Iris pigment epithelial cell (primary cell): ENCODE measurements at places on chromosomes 4 and X.
A peak's percentile ranks its signal among the peaks of the same experiment; 100 is the strongest.

DNA sequence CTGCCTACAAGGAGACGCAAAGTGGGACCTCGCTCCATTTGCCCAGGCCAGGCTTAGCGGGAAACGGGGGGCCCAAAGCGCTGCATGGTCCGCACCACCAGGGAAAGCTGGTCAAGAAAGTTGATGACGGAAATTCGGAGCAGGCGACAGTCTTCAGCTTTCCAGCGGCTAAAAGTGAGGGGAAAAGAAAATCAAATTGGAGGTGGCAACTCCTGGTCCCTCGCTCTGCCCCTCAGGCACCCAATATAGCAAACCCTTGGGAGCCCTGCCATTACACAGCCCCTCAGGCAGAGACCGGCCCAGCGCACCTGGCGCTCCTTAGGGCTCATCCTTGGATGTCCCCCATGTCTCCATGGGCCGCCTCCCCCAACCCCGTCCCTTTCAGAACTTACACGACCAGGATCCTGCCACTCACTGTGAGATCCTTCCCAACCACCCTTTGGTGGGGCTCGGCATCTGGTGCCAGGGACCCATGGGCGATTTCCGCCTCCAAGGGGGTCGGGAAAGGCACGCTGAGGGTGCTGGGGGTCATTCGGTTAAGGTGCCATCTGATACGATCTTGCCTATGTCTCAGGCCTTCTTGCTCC, 1.1 kb downstream of the LAGE3 start:
- no peak for DNase-seq

DNA sequence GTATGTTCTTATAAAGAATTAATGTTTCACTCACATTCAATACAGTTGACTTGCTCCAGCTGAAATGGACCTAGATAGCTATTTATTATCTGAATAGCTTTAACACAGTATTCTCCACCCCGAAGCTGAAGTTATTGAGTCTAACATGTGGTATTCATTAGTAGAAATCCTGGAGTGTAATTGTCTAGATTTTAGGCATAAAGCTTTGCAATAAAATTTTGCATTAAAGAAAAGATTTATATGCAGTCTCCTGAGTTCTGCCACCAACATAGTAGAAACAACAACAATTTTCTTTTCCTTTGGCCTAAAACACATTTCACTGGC, 90.2 kb upstream of the DCLK2 start:
- DNase-seq = no peak

DNA sequence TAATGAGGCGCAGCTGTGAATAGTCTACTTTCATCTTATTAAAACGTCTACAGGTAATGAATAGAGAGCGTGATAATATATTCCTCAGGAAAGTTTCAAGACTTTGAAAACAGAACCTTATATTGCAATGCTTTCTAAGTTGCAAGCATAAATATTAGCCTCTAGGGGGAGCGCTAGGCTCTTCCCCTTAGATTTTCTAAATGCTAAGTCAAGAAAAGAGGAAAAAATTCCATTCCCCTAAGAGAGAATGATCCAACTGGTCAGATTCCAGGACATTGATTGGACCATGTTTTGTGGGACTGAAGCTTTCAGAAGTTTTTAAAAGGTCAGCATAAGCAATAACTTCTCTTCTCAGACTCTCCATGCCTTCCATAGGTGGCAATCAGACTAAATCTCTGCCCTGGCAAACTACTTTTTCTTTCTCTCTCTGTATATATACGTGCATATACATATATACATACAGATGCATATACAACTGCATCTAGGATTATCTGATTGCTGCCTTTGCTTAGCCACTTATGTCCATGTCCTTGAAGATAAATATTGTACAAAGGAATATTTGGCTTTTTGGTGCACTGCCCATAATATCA, 492.9 kb downstream of the INPP4B start:
- peak; percentile 63 for DNase-seq

DNA sequence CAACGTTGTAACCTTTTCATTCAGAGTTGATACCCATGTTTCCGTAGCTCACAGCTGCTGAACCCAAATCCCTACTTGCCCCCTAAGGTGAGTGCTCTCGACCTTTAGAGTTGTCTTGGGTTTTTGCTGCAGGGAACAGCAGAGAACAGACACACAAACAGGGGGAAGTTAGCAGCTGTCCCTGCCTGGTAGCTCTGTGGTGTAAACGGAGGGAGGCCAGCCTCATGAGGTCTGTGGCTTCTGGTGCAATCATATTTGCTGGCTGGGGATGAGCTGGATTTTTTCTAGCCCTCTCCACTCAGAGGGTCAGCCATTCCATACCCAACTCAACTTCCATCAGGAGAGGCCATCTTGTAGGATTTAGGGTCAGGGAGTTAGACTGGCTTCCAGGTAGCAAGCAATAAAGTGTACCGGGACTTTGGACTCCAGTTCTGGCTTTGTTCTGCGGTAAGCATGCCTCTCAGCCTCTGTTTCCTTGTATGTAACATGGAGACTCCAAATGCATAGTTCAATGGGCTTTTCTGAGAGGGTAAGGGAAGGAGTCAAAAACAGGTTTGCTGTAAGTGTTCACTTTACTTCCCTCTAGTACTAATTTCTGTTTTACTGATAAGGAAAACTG, 218.9 kb downstream of the MID1IP1 start:
- DNase-seq = no peak

- DNase-seq = no peak
Measured at GRCh38 chrX:65925592-65925991, 114.3 kb downstream of the VSIG4 start.

DNA sequence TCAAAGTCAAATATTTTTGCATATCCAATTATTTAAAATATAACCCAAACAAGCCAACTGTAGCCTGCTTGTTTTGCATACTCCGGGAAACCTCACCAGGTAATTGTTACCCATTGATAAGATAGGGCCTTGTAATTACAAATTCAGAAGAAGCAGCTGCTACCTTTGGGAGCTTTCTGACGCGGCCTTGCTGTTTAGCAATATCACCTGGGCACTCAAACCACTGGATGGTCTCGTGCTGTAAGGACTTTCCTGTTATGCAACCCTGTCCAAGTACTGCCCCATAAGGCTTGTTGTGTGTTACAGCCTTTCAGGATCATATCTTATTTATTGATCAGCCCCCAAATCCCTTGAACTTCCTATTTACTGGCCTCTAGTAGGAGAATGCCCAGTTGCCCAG, 52.1 kb downstream of the HS3ST1 start:
- DNase-seq = no peak

GRCh38 chrX:29257521-29257920, 670.3 kb downstream of the IL1RAPL1 start:
- peak; percentile 6 for DNase-seq

- DNase-seq = peak; percentile 72
Measured at GRCh38 chrX:140180585-140180984, 215.3 kb upstream of the CXorf66 start.

GRCh38 chrX:141958675-141959074, 55.0 kb downstream of the MAGEC1 start:
- DNase-seq = no peak

- DNase-seq = no peak
Measured at GRCh38 chr4:85760511-85760910, 285.6 kb downstream of the ARHGAP24 start.

DNA sequence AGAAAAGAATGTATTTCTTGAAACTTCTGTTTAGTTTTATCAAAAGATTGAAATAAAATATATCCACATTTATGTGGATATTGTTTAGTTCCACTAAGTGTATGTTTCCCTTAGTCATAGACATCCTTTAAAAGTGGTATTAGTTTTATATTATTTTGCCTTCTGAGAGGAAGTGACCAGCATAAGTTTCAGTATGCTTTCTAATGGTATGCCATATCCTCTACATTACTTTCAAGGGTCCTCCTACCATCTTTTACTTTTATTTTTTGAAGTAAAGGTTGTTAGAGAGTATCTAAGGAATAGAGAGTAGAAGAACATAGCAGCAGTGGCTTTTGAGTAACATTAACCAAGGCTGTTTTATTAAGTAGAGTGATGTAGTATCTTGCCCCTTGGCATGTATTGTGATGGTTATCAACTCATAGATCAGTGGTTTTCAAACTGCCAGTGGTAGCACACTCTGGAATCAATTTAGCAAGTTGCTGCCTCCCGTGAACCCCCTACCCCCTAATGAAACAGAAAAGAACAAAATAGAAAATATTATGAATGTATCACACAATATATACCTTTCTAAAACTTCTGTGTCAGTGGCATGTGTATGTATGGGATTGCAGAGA, 44.8 kb downstream of the RBPJ start:
- DNase-seq = no peak

DNA sequence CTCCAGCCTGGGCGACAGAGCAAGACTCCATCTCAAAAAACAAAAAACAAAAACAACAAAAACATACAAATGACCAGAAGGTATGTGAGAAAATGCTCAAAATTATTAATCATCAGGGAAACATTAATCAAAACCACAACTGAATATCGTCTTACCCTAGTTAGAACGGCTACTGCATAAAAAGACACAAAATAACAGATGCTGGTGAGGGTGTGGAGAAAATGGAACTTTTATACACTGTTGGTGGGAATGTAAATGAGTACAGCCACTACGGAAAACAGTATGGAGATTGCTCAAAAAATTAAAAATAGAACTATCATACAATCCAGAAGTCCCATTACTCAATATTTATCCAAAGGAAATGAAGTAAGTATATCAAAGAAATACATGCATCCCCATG, 27.3 kb downstream of the IQCM start:
- no peak for DNase-seq

GRCh38 chr4:5184606-5185005, 133.3 kb downstream of the STK32B start:
- no peak for DNase-seq

DNA sequence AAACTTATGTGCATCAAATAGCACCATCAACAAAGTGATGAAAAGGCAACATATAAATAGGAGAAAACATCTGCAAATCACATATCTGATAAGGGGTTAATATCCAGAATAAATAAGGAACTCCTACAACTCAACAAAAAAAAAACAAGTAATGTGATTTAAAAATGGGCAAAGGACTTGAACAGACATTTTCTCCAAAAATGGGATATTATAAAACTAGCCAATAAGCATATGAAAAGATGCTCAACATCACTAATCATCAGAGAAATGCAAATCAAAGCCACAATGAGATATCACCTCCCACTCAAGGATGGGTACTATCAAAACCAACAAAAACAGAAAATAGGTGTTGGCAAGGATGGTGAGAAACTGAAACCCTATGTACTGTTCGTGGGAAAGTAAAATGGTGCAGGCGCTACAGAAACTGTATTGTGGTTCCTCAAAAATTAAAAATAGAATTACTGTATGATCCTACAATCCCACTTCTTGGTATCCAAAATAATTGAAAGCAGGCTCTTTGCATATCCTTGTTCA, 2.4 kb downstream of the DNAJB14 start:
- no peak for DNase-seq

- no peak for DNase-seq
Measured at GRCh38 chrX:135178636-135179035, 7.4 kb upstream of the CT55 start.

DNA sequence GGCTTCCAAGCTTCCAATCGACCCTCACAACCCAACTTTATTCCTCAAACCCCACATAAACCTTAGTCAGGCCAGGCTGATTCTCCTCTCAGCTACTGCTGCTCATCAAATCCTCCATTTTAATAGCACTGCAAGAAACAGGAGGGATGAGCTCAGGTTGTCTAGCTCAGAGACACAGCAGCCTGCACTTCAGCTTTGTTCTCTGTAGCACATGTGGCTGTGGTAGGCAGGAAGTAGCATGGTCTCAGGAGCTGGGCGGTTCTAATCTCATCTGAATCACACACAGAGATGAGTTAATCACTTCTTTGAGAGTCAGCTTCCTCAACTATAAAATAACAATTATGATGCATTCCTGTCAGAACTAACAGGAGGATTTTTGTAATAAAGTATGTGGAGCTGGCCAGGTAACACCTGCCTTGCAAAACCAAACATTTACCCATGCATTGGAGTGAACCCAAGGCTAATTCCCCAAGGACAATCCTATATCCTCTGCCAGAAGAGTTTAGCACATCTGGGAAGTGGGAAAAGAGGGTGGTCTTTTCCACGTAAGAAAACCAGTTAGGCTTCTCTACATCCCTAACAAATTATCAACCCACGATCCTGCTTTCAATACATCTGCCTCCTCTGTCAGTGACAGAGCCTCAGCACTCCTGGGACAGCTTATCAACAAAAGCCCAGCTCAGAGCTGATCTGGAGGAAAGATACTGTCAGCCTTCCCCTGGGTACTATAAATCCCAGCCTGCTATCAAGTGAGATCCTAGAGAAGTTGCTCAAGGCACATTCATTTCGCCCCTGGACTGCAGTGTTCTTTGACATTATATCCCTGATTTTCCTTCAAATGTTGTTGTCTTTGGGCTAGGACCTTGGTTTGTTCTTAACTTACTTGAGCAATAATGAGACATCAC, 32.8 kb downstream of the ELOVL6 start:
- DNase-seq = peak; percentile 91

DNA sequence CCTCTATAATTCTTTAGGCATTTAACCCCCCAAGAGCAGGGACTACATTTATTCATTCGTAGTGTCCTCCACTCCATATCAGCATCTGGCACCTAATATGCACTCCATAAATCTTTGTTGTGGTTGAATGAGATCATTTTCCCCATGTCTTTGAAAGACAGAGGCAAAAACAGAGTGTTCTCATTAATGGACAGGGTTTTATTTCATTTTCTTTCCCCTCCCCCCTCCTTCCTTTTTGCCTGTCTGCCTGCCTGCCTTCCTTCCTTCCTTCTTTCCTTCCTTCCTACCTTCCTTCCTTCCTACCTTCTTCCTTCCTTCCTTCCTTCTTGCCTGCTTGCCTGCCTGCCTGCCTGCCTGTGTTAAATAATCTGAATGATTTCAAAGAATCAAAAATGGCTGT, 83.2 kb downstream of the SHROOM3 start:
- DNase-seq = no peak

GRCh38 chr4:46274717-46275116, 115.2 kb downstream of the GABRA2 start:
- peak; percentile 0 for DNase-seq

DNA sequence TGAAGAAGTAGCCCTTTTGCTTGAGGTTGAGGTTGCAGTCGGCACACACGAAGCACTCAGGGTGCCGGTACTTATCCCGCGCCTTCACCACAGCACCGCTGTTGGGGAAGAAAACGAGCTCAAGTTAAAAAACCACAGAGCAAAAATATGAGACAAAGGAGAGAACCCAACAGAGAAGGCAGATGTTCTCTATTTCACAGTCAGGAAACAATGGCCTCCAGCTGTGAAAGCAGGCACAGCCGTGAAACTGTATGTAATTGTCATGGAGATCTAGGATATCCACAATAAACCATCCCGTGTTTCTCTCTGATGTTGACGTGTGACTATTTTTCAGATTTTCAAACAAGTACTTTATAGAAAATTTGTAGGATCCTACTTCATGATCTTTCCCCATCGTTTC, 30.9 kb upstream of the CCDC110 start:
- no peak for DNase-seq
